HepG2 (cell line): ENCODE measurements at places on chromosomes 12 and 14. TPM values are rescaled to one million over a fixed set of nuclear protein-coding genes. Genes with fewer than 3 reads are reported as not detected.
A peak's percentile ranks its signal among the peaks of the same experiment; 100 is the strongest.

GRCh38 chr12:107447336-107447735 is 238.3 kb upstream of the PWP1 start:
- no peaks in the 10 kb centered on the region for H3K27me3 ChIP-seq
- no peaks in the 10 kb centered on the region for H3K4me1 ChIP-seq
- no peaks in the 10 kb centered on the region for H3K36me3 ChIP-seq
- H3K4me3 ChIP-seq, result no peak overlapping the region
- no peak overlapping the region for H3K27ac ChIP-seq
- no peak for DNase-seq

- H3K27ac ChIP-seq, result no peak overlapping the region
- peak; percentile 0 for DNase-seq
- H3K4me3 ChIP-seq, result no peak overlapping the region
- H3K27me3 ChIP-seq, result no peaks in the 10 kb centered on the region
These were observed 368.2 kb downstream of the BTG1 start for GRCh38 chr12:91777268-91777992.

GRCh38 chr14:95555053-95555452 is 20.2 kb downstream of the GLRX5 start:
- no peak overlapping the region for H3K27ac ChIP-seq
- no peaks in the 10 kb centered on the region for H3K27me3 ChIP-seq
- H3K36me3 ChIP-seq, result no peaks in the 10 kb centered on the region
- no peak overlapping the region for H3K4me3 ChIP-seq
- no peak for DNase-seq
- peaks cover 29% of the 10 kb centered on the region for H3K4me1 ChIP-seq

DNA sequence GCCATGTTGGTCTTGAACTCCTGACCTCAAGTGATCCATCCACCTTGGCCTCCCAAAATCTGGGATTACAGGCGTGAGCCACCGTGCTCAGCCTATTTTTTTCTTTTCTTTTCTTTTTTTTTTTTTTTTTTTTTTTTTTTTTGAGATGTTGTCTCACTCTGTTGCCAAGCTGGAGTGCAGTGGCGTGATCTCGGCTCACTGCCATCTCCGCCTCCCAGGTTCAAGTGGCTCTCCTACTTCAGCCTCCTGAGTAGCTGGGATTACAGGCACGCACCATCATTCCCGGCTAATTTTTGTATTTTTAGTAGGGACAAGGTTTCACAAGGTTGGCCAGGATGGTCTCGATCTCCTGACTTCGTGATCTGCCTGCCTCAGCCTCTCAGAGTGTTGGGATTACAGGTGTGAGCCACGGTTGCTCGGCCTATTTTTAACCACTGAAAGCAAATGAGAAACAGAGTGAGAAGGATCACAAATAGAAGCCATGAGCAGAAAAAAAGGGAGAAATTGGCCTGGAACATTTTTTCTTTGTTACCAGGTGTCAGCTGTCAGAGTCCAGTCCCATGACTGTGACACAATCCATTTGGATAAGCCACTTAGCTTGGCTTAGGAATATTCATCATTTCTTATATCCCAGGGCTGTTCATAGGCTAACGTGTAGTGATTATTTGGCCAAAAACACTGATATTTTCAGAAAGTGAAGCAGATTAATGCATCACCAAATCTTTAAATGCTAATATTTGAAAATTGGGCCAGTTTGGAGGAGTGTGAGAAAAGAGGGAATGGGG is 7.9 kb upstream of the NFKBIA start:
- H3K27me3 ChIP-seq, result peaks cover 8% of the 10 kb centered on the region; the same call in 1 of the 3 replicates
- peaks cover 67% of the 10 kb centered on the region for H3K4me1 ChIP-seq
- no peak for DNase-seq
- H3K27ac ChIP-seq, result no peak overlapping the region
- H3K36me3 ChIP-seq, result no peaks in the 10 kb centered on the region

DNA sequence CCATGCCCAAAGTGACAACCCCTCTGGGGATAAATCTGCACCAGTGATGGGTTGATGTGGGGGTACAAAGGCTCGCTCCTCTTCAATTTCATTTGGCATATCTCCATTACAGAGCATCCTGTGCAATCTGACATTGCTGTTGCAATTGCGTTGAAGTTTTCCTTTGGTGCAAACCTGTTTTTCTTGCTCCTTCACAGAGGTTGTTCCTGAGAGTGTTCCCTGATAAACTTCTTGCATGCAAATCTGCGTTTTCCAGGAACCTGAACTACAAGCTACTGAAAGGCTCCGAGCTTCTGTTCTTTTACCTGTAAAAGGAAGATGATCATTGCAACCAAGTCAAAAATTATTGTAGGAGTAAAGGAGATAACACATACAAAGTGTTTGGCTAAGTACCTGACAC is 26.1 kb downstream of the SERPINA11 start:
- no peak overlapping the region for H3K27ac ChIP-seq
- peaks cover 39% of the 10 kb centered on the region for H3K4me1 ChIP-seq
- no peaks in the 10 kb centered on the region for H3K27me3 ChIP-seq
- H3K36me3 ChIP-seq, result no peaks in the 10 kb centered on the region

- H3K27me3 ChIP-seq, result no peaks in the 10 kb centered on the region
- no peak overlapping the region for H3K4me3 ChIP-seq
- H3K36me3 ChIP-seq, result no peaks in the 10 kb centered on the region
- no peaks in the 10 kb centered on the region for H3K4me1 ChIP-seq
- H3K27ac ChIP-seq, result no peak overlapping the region
- DNase-seq, result no peak
These were observed 147.1 kb upstream of the SLCO1C1 start for GRCh38 chr12:20547816-20548575.

DNA sequence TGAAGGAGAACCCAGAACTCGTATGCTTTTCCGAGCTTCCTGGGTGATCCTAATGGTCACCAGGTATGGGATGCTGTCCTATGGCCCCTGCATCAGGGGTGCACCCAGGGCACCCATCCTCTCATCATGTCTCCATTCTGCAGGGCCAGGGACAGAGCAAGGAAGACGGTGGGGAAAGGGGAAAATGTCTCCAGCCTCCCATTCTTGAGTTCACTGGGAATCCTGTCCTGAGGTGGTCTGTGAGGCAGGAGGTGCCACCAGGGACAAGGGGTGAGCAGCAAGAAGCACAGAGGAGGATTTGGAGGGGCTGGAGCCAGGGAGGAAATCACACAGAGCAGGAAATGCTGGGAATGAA is 14.9 kb upstream of the SLC6A12 start:
- H3K27me3 ChIP-seq, result peaks cover 6% of the 10 kb centered on the region; the same call in 1 of the 3 replicates
- no peaks in the 10 kb centered on the region for H3K36me3 ChIP-seq
- no peak for DNase-seq

GRCh38 chr14:69284170-69284569 is 24.2 kb downstream of the GALNT16 start:
- no peak overlapping the region for H3K27ac ChIP-seq
- H3K4me1 ChIP-seq, result peaks cover 17% of the 10 kb centered on the region; the same call in 1 of the 2 replicates
- H3K27me3 ChIP-seq, result no peaks in the 10 kb centered on the region
- H3K36me3 ChIP-seq, result no peaks in the 10 kb centered on the region
- no peak overlapping the region for H3K4me3 ChIP-seq

DNA sequence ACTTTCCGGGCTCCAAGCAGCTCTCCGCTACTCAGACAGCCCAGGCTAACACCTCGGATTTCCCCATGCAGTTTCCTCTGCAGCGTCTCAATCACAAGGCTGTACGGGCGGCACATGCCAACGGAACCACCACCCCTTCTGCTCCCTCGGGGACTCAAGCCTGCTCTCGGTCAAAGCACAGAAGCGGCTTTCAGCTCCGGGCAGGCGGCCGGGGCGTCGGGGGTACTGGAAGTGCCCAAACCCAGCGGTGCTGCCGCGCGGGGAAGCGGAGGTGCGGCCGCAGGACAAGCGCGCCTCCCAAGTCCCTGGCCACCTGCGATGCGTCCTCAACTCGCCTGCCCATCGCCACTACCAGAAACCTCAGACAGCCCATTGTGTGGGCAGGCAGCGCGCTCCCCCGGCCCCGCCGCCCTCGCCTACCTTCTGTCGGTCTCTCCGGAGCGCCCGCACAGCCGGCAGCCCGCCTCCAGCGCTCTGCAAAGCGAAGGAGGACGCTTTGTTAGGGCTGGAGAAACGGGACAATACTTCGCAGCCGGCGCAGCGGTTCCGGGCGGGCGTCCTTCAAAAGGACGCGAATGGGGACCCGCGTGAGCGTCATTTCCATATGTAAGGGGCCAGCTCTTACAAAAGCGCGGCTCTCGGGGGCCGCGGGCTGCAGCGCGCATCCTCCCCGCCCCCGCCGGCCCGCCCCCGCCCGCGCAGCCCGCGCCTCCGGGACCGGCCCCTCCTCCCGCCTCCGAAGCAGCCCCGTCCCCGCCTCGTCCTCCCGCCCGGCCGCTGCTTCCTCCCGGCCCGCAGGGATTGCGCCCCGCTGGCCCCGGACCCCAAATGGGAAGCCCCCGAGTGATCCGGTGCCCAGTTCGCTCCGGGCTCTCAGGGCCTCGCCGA is 674 bp downstream of the NIN start:
- no peak overlapping the region for H3K27ac ChIP-seq
- H3K36me3 ChIP-seq, result no peaks in the 10 kb centered on the region
- H3K4me3 ChIP-seq, result peak overlapping the region; percentile 86
- DNase-seq, result peak; percentile 22

The FOXG1 gene
- total RNA-seq, result not detected in 2 replicates

The MANSC1 gene
- total RNA-seq, result 4.2 and 4.4 TPM in 2 replicates

The HOXC6 gene
- not detected in 2 replicates for total RNA-seq

The TMEM233 gene
- total RNA-seq, result not detected in 2 replicates

The IL23A gene
- total RNA-seq, result 0.35 and 0.51 TPM in 2 replicates
